Activated CD4-positive, alpha-beta T cell treated with anti-CD3 and anti-CD28 coated beads, Interleukin-2, amount 50 U/mL, for 4 hours (primary cell): ENCODE measurements at places on chromosomes 1 and 21.

DNA sequence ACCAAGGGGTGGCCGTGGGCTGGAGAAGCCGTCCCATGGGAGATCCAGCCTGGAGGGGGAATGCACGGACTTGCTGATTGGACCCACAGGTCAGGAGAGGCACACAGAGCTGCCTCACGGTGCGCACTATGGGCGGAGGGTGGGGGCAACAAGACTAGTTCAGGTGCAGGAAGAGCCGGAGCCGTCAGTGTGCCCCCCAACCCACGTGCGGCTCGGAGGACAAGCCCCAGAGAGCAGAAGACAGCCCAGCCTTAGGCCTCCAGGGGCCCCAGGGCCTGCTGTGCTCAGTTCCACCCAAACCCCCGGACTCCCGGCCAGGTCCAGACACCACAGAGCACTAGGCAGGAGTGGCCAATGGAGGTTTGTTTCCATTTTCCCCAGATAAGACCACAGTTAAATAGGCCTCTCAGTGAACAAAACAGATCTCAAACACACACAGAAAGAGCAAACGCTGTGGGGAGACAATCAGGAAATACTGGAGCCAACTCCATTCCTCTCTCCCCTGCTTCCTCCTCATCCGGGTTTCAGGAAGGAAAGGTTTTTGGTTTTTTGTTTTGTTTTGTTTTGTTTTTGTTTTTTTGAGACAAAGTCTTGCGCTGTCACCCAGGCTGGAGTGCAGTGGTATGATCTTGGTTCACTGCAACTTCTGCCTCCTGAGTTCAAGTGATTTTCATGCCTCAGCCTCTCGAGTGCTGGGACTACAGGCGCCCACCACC lies 84.2 kb downstream of the ADSS2 start:
- no peak for DNase-seq

DNA sequence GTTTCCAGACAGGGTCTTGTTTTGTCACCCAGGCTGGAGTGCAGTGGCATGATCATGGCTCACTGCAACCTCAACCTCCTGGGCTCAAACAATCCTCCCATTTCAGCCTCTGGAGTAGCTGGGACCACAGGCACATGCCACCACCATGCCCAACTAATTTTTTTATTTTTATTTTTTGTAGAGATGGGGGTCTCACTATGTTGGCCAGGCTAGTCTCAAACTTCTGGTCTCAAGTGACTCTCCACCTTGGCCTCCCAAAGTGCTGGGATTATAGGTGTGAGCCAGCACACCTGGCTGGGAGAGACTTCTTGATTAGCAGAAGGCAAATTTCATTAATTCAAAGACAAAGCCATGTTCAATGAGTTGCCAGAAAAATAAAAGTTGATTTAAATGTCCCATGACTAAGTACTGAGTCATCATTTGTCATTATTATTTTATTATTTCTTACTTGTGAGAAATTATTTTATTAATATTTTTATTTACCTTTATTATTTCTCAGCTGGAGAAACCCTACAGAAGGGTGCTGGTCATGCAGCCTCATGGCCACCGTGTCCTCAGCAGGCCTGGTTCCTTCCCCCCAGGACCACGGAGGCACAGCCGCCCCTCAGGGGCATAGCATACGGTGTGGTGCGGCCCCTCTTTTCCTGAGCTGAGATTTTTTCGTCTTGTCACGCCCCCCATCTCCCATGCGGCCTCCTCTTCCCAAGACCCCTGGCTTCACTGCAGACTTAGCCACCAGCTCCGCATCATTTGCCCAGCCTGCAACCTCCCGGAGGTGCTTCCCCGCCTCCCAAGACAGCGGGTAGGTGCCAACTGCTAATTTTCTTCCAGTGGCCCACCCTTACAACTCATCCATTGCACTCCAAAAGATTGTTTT lies 55.3 kb upstream of the SIM2 start:
- DNase-seq, result no peak

GRCh38 chr1:64896551-64896950 lies 69.8 kb downstream of the JAK1 start:
- DNase-seq, result no peak

- no peak for DNase-seq
Measured at GRCh38 chr1:175363031-175363430, 170.5 kb upstream of the KIAA0040 start.

DNA sequence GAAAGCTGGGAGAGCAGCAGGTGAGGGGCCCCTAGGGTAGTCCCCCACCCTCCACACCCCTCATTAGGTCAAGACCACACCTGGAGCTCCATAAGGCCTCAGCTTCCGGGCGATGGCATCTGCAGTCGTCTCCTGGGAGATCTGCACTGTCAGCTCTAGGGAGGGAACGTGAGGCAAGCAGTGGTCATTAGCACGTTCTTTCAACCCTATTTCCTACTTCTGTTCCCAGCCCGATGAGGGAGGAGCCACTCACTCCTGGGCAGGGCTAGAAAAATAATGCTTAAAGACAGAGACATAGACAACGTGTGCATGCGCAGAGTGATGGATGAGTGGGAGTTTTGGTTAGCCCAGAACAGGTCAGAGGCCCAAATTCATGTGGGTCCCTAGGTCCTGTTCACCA lies 9.7 kb downstream of the KDF1 start:
- no peak for DNase-seq

DNA sequence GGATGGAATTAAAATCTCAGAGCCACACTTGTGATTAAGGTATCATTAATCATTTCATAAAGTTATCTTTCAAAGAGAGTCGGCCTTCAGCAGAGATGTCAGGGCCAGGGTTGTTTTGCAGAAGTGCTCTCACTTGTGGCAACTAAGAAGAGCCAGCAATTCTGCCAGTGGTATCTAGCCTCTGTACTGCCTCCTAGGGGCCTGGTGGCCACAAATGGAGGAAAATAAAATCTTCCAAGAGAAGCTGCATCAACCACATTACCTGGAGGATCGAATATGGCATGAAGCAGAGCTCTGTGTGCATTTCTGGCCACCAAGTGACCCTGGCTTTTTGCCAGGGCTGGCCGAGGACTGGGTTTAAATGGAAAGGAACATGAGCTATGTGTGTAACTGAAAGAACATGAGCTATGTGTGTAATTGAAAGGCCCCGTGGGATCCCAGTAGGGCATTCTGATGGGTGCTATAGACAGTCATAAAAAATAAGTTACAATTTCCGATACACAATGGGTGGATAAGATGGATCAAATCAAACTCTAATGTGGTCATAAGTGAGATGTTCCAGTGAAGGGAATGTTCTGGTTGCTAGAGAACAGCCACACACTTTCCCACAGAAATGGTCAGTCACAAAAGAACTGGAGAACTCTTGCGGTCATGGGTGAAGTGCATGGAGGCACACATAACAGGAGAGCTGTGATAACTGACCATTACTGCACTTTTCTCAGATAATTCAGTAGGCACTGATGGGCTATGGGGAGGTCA lies 335.8 kb downstream of the CAMTA1 start:
- DNase-seq, result no peak

DNA sequence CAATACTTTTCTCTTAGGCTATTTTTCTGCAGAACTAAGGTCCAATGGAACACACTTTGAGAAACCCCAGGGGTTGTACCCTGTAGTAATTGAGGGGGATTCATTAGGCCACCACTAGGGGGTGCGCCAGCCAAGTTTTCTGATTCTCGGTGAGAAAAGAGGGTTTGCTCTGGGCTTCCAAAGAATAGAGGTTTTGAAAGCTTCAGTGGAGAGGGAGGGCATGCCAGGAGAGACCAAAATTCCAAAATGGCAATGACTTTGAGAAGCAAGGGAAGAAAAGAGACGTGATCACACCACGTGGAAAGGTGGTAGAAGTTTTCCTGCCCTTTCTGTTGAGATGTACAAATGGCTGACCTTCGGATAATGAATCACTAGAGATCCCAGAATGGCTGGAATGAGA lies 323.3 kb downstream of the RPS6KC1 start:
- DNase-seq, result peak; percentile 38

GRCh38 chr1:155942578-155943141 lies 1.2 kb downstream of the RXFP4 start:
- DNase-seq, result no peak

GRCh38 chr1:168298446-168298845 lies 17.8 kb downstream of the TBX19 start:
- DNase-seq, result no peak

- no peak for DNase-seq
Measured at GRCh38 chr21:44874497-44875315, 1.2 kb upstream of the PTTG1IP start.

DNA sequence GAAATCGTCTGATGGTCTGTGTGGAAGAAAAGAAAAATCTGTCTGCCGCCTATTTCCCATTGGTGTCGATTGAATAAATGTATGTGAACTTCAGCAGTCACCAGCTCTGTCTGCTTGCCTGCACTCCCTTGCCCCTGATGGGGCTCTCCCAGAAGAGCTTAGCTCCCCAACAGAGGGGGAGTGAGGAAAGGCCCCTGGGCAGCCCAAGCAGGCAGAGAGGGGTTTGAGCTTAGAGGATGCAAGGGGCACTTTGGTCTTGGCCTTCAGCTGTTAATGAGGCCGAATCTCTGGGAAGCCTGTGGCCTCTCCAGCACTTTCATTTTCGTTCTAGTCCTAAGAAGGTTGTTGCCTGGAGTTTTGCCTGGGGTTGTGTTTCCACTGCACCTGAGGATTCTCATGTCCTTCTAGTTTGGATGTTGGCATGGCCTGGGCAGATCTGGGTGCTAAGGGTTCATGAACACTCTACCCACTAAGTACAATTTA lies 2.8 kb downstream of the FOXD2 start:
- DNase-seq, result no peak

DNA sequence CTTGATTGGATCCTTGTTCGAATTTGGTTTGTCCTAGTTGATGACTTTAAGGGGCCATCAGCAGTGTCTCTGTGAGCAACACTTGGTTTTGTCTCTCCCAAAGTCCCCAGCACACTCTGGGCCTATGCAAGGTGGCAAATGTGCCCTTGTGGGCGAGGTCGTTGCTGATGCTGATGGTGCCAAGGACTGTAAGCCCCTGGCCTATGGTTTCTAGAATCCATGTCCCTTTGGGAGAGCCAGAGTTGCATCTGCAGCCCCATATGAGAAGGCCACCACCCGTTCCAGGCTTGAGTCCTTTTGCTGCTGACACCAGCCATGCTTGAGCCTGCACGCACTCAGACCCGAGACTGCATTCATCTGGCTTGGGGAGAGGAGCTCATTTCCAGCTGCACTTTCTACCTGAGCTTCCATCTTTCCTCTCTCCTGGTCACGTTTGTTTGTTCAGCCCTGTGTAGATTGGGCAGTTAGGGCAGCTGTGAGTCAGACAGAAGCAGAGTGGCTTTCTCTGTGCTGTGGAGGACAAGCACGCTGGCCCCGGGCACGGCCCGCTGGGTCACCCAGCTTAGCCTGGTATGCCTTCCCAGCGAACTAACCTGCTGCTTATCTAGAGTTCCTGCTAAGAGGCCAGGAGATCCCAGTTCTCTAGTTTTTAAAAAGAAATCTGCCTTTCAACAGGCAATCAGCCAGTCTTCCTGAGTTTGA lies 52.1 kb upstream of the CSF3R start:
- DNase-seq, result no peak

DNA sequence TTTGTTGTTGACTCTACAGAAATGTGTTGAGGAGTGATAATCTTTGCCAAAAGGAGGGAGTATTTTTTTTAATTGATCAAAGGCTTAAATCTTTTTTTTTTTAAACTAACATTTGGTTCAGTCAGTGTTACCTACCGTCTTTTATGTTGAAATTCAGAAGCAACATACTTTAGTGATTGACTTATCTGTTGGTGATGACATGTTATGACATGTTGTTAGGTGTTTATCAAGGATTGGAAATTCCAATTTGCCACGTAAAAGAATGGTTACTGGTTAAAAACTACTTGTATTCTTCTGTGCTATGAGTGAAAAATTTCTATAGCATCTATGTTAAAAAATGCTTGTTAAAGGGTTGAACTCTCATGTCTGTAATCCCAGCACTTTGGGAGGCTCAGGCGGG lies 61.2 kb downstream of the DNM3 start:
- DNase-seq, result no peak

GRCh38 chr1:234246638-234247116 lies 126.6 kb upstream of the COA6 start:
- DNase-seq, result no peak

DNA sequence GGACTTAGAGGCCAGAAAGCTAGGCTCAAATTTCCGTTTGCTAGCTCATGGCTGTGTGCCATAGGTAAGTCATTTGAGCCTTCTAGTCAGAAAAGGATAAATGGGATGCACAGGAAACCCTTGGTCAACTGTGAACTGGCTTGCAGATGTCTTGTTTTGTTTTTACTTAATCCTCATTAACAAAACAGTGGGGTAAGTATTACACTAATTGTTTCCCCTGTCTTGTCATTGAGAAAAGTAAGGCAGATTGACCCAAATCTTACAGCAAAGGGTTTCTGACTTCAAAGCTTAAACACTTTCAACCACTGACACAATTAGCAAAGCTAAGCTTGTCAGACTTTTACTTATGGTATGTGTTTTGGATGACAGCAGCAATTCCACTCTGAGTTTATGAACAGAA lies 291.3 kb downstream of the NTNG1 start:
- no peak for DNase-seq

DNA sequence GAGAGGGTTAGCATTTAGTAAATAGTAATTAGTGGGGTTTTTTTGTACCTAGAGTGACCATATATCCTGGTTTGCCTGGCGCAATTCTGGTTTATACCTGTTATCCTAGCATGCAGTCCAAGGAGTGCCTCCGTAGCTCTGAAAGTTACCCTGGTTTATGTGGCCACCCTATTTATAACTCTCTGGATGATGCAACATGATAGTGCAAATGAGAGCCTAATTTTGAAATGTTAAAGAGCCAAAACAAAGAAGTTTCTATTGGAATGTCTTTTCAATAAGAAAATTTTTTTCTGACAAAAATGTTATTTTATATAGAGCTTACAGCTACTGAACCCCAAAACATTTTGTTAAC lies 5.7 kb downstream of the AHCYL1 start:
- DNase-seq, result no peak

DNA sequence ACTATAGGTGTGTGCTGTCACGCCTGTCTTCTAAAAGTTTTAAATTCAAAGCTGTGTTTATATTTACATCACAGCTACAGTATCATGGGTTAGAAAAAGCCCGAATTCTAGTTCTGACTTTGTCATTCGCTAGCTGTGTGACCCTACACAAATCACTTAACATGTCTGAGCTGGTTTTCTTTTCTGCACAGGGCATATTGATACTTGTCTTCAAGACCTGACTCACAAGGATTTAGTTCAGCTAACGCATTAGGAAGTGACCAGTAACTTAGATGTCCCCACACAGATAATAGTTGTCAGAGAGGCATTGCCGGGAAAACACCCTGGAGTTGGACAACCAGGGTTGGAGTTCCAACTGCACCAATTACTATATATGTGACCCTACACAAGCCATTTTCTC lies 25.9 kb downstream of the GIPC2 start:
- no peak for DNase-seq
